Activated CD8-positive, alpha-beta memory T cell treated with anti-CD3 and anti-CD28 coated beads, Interleukin-2, amount 10 ng/mL, durations not matched to agents 7 days and 5 days (primary cell): ENCODE measurements at places on chromosomes 3 and 15. TPM values are rescaled to one million over a fixed set of nuclear protein-coding genes. Genes with fewer than 3 reads are reported as not detected.
A peak's percentile ranks its signal among the peaks of the same experiment; 100 is the strongest.

The PLSCR2 gene
- total RNA-seq = not detected

The SPINK8 gene
- total RNA-seq = not detected

The SEC62 gene
- 47.7 TPM for total RNA-seq

The PROK2 gene
- total RNA-seq = 3.4 TPM

The ALG1L2 gene
- 0.66 TPM for total RNA-seq

- no peaks in the 10 kb centered on the region for H3K36me3 ChIP-seq
- H3K4me3 ChIP-seq = no peak overlapping the region
- H3K27ac ChIP-seq = no peak overlapping the region
- peaks cover 34% of the 10 kb centered on the region for H3K27me3 ChIP-seq
Measured at GRCh38 chr3:42827654-42828053, 18.4 kb downstream of the ACKR2 start.

- H3K4me3 ChIP-seq = no peak overlapping the region
- peaks cover 6% of the 10 kb centered on the region for H3K36me3 ChIP-seq
- H3K27ac ChIP-seq = no peak overlapping the region
- no peak for DNase-seq
- peaks cover 5% of the 10 kb centered on the region for H3K4me1 ChIP-seq
- H3K27me3 ChIP-seq = peaks cover 8% of the 10 kb centered on the region
Measured at GRCh38 chr3:39038165-39038564, 13.6 kb downstream of the SCN11A start.

GRCh38 chr3:126114443-126115386, 30.8 kb upstream of the SLC41A3 start:
- no peak overlapping the region for H3K4me3 ChIP-seq
- no peak for DNase-seq
- peaks cover 4% of the 10 kb centered on the region for H3K27me3 ChIP-seq
- H3K36me3 ChIP-seq = no peaks in the 10 kb centered on the region
- H3K27ac ChIP-seq = no peak overlapping the region

- H3K4me3 ChIP-seq = no peak overlapping the region
- no peaks in the 10 kb centered on the region for H3K4me1 ChIP-seq
- H3K27ac ChIP-seq = no peak overlapping the region
- no peak for DNase-seq
- H3K36me3 ChIP-seq = no peaks in the 10 kb centered on the region
Measured at GRCh38 chr3:64717411-64717810, 29.6 kb upstream of the ADAMTS9 start.

- H3K36me3 ChIP-seq = no peaks in the 10 kb centered on the region
- peaks cover 29% of the 10 kb centered on the region for H3K27me3 ChIP-seq
- H3K27ac ChIP-seq = no peak overlapping the region
- no peak for DNase-seq
Measured at GRCh38 chr3:124540550-124541211, 189.6 kb upstream of the UMPS start.

The LAMB2 gene
- total RNA-seq = not detected

DNA sequence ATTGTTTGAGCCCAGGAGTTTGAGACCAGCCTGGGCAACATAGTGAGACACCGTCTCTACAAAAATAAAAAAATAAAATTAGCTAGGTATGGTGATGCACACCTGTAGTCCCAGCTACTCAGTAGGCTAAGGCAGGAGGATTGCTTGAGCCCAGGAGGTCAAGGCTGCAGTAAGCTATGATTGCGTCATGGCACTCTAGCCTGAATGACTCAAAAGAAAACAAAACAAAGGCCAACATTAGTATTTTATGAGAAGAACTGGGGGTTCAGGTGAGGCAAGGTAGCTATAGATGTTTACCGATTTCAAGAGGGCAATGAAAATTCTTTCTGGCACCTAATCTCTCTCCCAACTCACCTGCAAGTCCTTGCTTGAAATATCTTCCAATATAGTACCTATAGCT, 77.2 kb downstream of the GREM1 start:
- no peak for DNase-seq
- no peak overlapping the region for H3K27ac ChIP-seq
- H3K4me1 ChIP-seq = no peaks in the 10 kb centered on the region
- no peaks in the 10 kb centered on the region for H3K36me3 ChIP-seq

- no peak overlapping the region for H3K4me3 ChIP-seq
- no peaks in the 10 kb centered on the region for H3K4me1 ChIP-seq
- H3K36me3 ChIP-seq = no peaks in the 10 kb centered on the region
- peaks cover 7% of the 10 kb centered on the region for H3K27me3 ChIP-seq
Measured at GRCh38 chr3:155704061-155704460, 40.8 kb downstream of the PLCH1 start.

The DLL4 gene
- total RNA-seq = 0.12 TPM

The GOLGA6L4 gene
- 3.6 TPM for total RNA-seq

- H3K27me3 ChIP-seq = peaks cover 8% of the 10 kb centered on the region
- H3K4me3 ChIP-seq = peak overlapping the region; percentile 12
- peak overlapping the region; percentile 86 for H3K27ac ChIP-seq
- H3K4me1 ChIP-seq = peaks cover 56% of the 10 kb centered on the region
- peaks cover 12% of the 10 kb centered on the region for H3K36me3 ChIP-seq
Measured at GRCh38 chr15:48966595-48967301, 3.0 kb upstream of the SHC4 start.

DNA sequence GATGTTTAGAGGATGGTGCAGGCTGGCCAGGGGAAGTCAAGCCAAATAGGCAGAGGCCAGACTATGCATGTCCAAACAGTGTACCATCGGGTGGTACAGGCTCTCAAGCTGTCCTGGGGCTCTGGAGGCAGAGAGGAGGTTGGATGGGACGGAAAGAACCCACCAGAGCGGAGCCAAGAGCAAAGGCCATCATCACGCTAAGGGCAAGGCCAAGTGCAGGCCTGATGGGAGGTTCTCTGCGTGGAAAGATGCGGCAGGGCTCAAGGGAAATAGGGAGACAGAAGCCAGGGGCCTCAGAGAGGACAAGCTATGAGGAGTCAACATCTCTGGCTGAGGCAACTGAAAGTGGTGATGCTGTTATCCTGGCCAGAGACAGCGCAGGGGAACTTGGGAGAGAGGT, 102.7 kb downstream of the ASB7 start:
- peaks cover 1% of the 10 kb centered on the region for H3K36me3 ChIP-seq
- H3K27me3 ChIP-seq = peaks cover 27% of the 10 kb centered on the region
- no peak for DNase-seq
- no peak overlapping the region for H3K27ac ChIP-seq
- H3K4me3 ChIP-seq = no peak overlapping the region
- H3K4me1 ChIP-seq = peaks cover 9% of the 10 kb centered on the region

DNA sequence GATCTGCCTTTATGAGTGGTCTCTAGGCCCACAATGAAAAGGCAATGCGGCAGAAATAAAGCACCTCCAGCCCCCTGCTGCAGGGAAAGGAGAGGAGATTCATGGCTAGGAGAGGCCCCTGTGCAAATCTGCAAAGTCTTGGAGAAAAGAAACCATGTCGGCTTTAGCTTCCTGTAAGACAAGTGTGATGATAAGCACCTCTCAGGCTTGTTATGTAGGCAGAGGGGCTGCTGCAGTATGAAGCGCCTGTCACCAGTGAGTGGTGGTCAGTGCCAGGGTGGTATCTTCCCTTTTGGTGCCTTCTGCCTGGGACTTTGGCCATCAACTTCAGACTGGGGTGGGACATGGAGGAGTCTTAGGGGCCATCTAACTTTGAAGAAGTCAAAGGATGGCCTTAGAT, 59.2 kb upstream of the ARHGEF3 start:
- H3K4me1 ChIP-seq = peaks cover 60% of the 10 kb centered on the region
- H3K27ac ChIP-seq = peak overlapping the region; percentile 63
- DNase-seq = no peak
- no peaks in the 10 kb centered on the region for H3K27me3 ChIP-seq
- peak overlapping the region; percentile 3 for H3K4me3 ChIP-seq
- H3K36me3 ChIP-seq = peaks cover 16% of the 10 kb centered on the region

DNA sequence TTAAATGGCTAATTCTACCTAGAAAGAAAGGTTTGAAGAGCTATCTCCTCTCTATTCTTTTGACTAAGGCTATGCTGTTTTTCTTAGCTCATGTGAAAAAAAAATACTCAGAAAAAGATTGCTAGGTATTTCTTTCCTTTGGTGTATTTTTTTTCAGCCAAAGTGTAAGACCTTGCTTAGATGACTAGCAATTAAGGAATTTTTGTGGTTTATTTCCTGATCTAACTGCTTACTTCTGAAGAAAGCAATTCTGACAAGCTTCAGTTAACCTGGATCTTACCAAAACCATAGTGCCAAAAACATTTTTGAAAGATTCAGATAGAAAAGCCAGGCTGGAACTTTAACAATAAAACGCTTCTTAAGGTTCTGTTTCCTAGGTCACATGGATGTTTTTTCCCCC, 315.6 kb downstream of the SOX2 start:
- no peaks in the 10 kb centered on the region for H3K4me1 ChIP-seq
- DNase-seq = no peak
- H3K27me3 ChIP-seq = no peaks in the 10 kb centered on the region
- H3K4me3 ChIP-seq = no peak overlapping the region
- H3K36me3 ChIP-seq = no peaks in the 10 kb centered on the region

DNA sequence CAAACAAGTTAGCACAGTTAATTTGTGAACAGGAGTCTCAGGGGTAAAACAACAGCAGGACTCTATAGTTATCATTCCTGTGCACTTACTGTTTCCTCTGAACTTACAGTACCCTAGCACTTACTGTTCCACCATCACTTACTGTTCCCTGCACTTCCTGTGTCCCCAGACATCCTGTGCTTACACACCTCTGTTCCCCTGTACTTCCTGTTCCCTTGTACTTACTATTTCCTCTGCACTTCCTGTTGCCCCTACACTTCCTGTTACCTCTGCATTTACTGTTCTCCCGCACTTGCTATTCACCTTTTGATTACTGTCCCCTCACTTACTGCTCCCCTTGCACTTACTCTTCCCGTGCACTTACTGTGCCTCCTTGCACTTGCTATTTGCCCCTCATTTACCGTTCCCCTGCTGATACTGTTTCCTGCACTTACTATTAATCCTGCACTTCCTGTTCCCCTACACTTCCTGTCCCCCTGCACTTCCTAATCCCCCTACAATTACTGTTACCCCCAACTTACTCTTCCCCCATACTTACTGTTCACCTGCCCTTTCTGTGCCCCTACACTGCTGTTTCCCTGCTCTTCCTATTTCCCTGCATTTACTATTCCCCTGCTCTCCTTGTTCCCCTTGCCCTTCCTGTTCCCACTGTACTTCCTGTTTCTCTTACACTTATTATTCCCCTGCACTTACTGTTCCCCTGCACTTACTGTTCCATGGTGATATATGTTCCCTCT, 30.3 kb downstream of the TPRA1 start:
- peaks cover 4% of the 10 kb centered on the region for H3K4me1 ChIP-seq
- no peak overlapping the region for H3K27ac ChIP-seq
- DNase-seq = no peak
- peaks cover 2% of the 10 kb centered on the region for H3K27me3 ChIP-seq
- H3K4me3 ChIP-seq = no peak overlapping the region

DNA sequence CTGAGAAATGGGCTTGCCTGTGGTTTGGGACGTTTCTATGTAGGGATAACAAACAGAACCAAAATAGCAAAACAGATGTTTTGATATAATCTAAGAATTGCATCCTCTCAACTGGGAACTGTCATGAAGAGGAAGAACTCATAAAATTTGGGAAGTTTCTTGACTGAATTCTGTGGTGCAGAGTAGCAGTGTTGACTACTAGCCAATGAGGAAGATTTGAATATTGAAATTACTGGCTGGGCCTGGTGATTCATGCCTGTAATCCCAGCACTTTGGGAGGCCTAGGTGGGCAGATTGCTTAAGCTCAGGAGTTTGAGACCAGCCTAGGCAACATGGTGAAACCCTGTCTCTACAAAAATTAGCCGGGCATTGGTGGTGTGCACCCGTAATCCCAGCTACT, 42.2 kb downstream of the ZNF609 start:
- H3K27me3 ChIP-seq = no peaks in the 10 kb centered on the region
- no peak for DNase-seq
- peak overlapping the region; percentile 79 for H3K27ac ChIP-seq
- H3K36me3 ChIP-seq = peaks cover 33% of the 10 kb centered on the region
- no peak overlapping the region for H3K4me3 ChIP-seq

The CDC25A gene
- total RNA-seq = 33.1 TPM

The PATL2 gene
- total RNA-seq = 38.4 TPM

GRCh38 chr3:195139091-195139875, 131.7 kb downstream of the XXYLT1 start:
- no peak for DNase-seq
- H3K36me3 ChIP-seq = peaks cover 18% of the 10 kb centered on the region
- no peaks in the 10 kb centered on the region for H3K27me3 ChIP-seq
- no peak overlapping the region for H3K27ac ChIP-seq
- no peaks in the 10 kb centered on the region for H3K4me1 ChIP-seq

The GRAMD2A gene
- not detected for total RNA-seq

DNA sequence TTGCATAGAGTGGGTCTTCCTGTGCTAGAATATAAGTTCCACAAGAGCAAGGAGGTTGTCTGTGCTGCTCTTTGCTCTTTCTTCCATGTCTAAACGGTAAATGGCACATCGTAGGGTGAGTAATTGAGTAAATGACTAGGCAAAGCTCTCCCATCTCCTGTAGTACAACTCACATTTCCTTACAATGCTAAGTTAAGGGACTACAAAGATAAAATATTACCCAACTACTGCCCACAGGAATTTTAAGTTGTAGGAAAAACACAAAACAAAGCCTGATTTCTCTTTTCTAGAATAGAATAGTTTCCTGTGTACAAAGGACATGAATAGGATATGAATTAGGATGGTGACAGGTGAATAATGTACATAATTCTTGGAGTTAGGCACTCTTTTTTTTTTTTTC, 19.9 kb upstream of the LRIG1 start:
- no peak for DNase-seq
- H3K4me3 ChIP-seq = no peak overlapping the region
- H3K27ac ChIP-seq = no peak overlapping the region
- H3K36me3 ChIP-seq = no peaks in the 10 kb centered on the region
- H3K4me1 ChIP-seq = peaks cover 5% of the 10 kb centered on the region

DNA sequence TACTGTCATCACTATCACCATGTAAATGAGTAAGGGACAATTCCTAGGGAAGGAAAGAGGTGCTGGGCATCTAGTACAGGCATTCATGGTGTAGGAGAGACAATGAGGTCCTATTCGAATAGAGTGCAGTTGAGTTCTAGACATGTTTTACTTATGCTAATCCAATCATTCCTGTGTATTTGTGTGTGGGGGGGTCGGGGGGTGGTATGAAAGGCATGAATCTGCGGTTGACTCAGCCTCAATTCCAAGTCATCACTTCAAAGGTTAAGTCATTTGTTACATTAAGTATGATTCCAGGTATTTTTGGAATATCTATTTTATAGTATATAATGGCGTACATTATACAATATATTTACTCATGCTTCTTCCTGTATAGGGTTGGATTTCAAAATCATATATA, 163.1 kb upstream of the GALNT15 start:
- peaks cover 25% of the 10 kb centered on the region for H3K27me3 ChIP-seq
- DNase-seq = no peak
- H3K36me3 ChIP-seq = no peaks in the 10 kb centered on the region
- no peaks in the 10 kb centered on the region for H3K4me1 ChIP-seq
- no peak overlapping the region for H3K4me3 ChIP-seq

The ABHD6 gene
- total RNA-seq = 7.3 TPM

- no peak overlapping the region for H3K4me3 ChIP-seq
- no peaks in the 10 kb centered on the region for H3K4me1 ChIP-seq
- no peaks in the 10 kb centered on the region for H3K36me3 ChIP-seq
- H3K27me3 ChIP-seq = peaks cover 9% of the 10 kb centered on the region
- no peak overlapping the region for H3K27ac ChIP-seq
- no peak for DNase-seq
Measured at GRCh38 chr3:133023362-133023761, 14.8 kb upstream of the TMEM108 start.
